Renal cortex interstitium (tissue), 15 donors: ENCODE measurements at places on chromosomes 13 and 19.

DNA sequence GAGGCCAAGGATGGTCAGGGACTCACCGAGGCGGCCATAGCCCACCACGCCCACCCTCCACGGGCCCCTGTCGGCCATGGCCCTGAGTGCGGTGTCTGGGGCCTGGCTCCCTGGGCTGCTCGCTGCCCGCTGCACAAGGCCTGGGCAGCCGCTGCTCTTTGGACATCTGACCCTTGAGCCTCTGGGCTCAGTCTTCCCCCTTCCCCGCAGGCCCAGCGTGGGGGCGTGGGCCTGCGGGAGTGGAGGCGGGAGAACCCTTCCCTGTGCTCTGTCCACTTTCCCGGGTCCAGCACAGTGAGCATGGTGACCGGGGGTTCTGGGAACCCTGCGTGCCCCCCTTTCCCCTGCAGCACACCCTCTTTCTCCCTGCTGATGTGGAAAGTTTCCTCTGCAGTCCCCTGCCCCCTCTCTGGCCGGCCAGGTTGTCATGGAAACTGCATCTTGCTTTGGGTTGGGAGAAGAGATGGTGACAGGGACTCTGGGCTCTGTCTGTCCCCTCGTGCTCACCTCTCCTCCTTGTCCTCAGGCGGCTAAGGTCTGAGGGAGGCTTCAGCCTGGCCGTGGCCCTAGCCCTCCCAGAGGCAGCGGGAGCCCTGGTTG is at the start of gene ASPDH:
Gene ASPDH, minus strand, starts transcription at position 168 of the 600 bp plus-strand sequence. Its CDS starts 90 bp downstream, at position 78.
- no peak for DNase-seq

DNA sequence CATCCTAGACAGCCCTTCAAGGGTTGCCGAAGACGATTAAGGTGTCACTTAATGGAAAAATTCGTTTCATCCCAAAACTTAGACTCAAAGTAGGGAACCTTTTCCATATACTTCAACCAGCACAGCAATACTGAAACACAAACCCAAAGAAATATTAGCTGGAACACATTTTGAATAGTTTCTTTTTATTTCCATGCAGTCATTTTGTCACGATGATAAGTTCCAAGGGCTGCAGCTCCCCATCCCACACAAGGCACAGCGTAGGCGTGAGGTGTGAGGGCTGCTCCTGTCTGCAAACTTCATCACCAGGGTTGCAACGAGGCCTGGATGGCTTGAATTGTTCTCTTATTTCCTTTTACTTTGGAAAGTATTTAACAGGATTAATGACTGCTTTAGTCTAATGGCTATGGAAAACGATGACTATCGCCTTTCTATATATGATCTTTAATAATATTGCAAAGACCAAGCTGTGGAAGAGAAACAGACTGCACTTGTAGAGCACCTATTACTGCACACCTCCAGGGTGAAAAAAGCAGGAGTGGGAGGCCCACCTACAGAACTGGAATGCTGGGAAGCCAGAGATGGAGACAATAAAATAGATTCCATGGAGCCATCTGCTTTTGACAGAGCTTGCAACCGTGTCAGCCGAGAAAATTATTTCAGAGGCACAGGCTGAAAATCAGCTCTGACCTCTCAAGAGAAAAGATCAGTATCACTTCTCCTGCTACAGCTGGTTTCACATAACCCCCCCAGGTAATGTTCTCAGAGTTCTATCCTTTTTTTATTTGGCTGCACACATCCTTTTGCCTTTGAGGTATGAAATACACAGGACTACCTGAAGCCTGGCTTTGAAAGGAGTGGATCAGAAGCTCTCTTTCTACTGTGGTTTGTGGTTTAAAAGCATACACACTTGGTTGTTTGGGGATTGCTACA is 274.5 kb upstream of the NBEA start:
- DNase-seq, result no peak

- DNase-seq, result no peak
Measured at GRCh38 chr19:28456252-28456651, 756.7 kb downstream of the UQCRFS1 start.

- no peak for DNase-seq
Measured at GRCh38 chr13:110162866-110163658, 143.9 kb downstream of the COL4A1 start.

DNA sequence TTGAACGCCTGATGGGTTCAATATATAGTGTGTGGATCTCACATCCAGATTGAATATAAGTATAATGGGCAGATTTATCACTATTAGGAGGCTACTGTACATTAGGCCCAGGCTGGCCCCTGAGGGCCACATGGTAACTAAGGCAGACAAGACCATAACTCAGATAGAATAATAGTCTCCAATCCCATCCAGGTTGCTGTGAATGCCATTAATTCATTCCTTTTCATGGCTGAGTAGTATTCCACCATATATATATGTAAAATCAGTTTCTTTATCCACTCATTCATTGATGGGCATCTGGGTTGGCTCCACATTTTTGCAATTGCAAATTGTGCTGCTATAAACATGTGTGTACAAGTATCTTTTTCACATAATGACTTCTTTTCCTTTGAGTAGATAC is 8.1 kb upstream of the PMIS2 start:
- DNase-seq, result no peak

GRCh38 chr13:42893214-42893671 is 98.8 kb downstream of the EPSTI1 start:
- no peak for DNase-seq
